ENCODE measurements at places on chromosomes 16 and 17.

DNA sequence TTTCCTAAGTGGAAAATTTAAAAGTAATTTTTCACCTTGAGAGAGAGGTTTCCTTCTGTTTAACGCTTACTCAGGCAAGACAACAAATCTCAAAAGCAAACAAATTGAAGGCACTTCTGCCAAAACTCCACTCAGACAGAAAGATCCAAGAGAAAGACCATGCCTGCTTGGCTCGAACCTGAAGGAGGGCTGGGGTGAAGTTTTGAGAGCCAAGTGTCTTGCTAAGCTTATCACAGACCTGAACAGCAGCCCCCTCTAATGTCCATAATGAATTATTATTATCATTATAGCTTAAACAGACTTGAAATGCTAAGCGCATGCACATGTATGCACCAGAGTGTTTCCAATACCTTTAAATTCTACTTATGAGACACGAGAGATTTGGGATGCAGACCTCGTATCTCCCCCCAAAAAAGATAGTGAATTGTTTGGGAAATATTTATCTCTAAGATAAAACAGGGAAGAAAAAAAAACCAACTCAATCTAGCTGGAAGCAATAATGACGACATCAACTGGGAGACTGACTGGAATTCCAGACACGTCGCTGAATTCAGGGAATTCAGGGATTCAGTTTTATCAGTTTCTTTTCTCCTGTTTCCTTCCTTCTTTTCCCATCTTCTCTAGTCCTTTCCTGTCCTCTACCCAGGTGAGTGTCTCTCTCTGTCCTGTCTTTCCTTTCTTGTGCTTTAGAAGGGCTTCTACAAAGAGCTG is 473.2 kb downstream of the RBFOX1 start:
- DNase-seq = no peak

- DNase-seq = no peak
Observed at GRCh38 chr17:7582396-7583252, 1.0 kb upstream of the MPDU1 start.

GRCh38 chr17:8647956-8648355 is 17.4 kb upstream of the MYH10 start:
- DNase-seq = no peak

DNA sequence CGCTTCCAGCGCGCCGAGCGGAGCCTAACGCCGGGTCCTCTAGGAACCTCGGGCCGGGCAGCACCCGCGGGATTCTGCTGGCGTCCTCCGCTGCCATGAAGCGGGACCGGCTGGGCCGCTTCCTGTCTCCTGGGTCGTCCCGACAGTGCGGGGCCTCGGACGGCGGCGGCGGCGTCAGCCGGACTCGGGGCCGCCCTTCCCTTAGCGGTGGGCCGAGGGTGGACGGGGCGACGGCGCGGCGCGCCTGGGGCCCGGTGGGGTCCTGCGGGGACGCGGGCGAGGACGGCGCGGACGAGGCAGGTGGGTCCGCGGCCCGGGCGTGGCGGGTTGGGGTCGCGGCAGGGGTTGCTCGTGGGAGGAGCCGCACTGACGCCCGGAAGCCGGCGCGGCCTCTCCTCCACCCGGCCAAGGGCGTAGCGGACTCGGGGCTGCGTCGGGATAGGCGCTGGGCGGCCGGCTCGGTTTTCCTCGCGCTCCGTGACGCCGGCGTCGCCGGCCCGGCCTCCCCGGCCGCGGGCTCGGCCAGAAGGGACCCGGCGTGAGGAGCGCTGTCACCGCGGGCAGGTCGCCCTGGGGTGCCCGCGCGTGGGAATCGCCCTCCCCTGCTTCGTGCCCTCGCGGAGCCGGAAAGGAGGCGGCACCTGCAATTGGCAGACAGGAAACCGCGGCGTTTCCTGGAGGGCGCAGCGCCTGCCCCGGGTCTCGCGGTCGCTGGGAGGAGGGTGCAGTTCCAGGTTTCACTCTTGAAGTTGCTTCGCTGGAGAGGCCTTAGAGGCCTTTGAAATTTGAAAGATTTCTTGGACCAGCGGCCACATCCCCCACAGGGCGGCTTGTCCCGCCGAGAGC is 432 bp downstream of the ZNF276 start:
- no peak for DNase-seq

- no peak for DNase-seq
Observed at GRCh38 chr17:10931133-10931532, 93.2 kb upstream of the PIRT start.

GRCh38 chr17:39800540-39800939 is 62.8 kb downstream of the GRB7 start:
- DNase-seq = no peak

DNA sequence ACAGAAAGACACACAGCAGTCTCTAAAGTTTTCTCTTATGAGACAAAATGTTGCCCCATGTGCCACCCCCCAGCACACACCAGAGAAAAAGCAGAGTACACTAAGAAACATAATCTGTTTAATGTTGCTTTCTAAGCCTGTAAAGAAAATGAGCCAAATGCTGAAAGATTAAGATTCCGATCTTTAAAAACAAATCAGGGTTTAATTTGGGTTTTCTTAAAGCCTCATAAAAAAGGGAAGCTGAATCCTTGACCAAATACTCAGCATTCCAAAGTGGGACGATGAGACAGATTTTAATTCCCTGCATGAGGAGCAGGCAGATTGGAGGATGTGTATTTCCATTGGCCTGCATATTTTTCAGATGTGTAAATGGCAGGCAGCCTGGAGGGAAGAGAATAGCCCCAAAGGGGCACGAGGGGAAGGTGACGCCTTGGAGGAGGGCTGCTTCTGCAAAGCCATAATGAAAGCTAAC is 118.4 kb downstream of the COPRS start:
- DNase-seq = no peak

DNA sequence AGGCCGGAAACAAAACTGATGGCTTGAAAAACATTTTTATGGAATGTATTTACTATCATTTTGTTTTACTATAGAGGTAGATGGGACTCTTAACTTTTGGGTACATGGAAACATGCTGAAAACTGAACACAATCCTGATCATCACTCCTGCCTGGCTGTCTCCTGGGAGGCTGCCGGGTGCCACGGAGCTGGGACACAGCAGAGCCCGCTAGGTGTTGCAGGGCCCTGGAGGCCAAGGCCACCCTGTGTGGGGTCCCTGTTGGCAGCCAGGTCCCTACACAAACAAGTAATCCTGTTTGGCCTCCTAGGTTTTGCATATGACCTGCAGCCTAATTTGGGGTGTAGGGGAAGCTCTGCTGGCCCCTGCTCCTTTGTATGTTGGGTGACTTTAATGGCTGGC is 17.5 kb downstream of the PLD6 start:
- no peak for DNase-seq

- DNase-seq = no peak
Observed at GRCh38 chr16:5865236-5865635, 767.6 kb upstream of the EEF2KMT start.

GRCh38 chr17:21377705-21378396 is 1.7 kb downstream of the KCNJ12 start:
- DNase-seq = no peak

DNA sequence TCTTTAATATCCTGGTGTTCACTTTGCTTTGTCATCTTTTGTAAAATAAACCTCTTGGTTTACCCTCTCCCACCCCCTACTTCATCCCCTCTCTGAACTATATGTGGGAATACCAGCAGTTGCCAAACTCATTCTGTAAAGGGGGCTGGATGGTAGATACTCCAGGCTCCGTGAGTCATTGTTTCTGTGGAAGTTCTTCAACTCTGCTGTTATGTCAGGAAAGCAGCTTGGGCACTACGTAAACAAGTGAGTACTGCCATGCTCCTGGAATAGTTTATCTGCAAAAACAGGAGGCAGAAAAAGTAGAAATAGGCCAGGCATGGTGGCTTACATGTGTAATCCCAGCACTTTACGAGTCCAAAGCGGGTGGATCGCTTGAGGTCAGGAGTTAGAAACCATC is 17.6 kb downstream of the MVP start:
- no peak for DNase-seq

DNA sequence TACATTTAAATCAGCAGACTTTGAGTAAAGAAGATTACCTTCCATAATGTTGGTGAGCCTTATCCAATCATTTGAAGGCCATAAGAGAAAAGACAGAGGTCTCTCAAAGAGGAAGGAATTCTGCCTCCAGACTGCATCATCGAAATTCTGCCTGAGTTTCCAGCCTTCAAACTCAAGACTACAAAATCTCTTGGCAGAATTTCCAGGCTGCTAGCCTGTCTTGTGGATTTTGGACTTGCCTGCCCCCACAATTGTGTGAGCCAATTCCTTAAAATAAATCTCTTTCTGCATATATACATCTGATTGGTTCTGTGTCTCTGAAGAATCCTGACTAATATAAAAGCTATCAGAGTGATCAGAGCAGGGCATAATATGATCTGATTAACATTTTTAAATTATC is 216.6 kb upstream of the CPHXL start:
- DNase-seq = no peak

GRCh38 chr16:73237601-73238000 is 189.7 kb upstream of the ZFHX3 start:
- DNase-seq = no peak

DNA sequence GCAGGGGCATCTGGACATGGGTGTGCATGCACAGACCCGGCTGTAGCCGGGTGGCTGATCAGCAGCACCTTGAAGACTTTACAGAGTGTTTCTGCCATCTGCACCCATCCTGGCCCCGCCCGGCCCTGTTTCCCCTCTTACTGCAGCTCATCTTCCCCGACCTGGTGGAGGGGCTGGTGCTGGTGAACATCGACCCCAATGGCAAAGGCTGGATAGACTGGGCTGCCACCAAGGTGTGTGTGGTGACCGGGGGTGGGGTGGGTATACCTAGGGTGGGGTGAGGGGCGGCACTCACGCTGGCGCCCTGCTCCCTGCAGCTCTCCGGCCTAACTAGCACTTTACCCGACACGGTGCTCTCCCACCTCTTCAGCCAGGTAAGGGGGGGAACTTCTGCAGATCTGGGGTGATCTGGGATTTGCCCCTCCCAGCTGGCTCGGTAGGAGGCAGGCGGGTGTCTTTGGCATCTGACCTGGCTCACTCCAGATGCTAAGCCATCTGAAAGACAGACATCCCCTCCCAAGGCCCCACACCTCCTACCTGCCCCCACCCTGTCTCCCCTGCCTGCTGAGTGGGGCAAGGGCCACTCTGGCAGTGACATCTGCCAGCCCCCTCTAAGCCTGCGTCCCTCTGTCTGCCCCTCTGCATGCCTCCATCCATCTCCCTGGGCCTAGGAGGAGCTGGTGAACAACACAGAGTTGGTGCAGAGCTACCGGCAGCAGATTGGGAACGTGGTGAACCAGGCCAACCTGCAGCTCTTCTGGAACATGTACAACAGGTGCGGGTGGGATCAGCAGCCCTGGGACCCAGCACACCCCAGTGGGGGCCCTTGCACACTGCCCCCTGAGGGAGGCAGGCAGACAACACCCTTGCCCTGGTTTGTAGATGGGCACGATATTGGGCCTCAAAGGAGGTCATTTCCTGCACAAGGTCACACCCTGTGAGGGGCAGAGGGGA is 6.6 kb downstream of the NDRG4 start:
- no peak for DNase-seq

Data from globus pallidus (tissue), 1 donor.